Cortex of kidney (tissue), 1 donor: ENCODE measurements at places on chromosomes 2 and 18.

GRCh38 chr18:848062-848861 lies 36.2 kb upstream of the YES1 start:
- DNase-seq = no peak

DNA sequence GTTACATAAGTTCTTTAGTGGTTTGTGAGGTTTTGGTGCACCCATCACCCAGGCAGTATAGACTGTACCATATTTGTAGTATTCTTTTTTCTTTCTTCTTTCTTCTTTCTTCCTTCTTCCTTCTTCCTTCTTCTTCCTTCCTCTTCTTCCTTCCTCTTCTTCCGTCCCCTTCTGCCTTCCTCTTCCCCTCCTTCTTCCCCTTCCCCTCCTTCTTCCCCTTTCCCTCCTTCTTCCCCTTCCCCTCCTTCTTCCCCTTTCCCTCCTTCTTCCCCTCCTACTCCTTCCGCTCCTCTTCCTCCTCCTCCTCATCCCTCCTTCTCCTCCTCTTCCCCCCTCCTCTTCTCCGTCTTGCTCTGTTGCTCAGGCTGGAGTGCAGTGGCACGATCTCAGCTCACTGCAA lies 41.6 kb downstream of the CAB39 start:
- no peak for DNase-seq

DNA sequence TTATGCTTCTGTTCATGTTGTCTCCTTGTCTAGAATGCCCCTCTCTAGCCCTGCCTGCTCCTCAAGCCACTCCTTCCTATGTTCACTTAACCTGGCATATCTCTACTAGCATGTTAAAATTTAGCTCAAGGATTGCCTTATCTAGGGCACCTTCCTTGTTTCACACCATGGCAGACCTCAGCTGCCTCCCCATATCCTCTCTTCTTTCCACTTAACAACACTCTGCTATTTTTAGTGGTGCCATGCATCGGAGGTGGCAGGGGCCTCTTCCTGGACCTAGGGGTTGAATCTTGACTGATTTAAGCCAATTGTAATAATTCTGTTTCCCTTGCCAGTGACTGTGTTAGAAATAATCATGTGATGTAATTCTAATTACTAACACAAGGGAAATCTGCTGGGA lies 36.9 kb upstream of the FAM98A start:
- no peak for DNase-seq

DNA sequence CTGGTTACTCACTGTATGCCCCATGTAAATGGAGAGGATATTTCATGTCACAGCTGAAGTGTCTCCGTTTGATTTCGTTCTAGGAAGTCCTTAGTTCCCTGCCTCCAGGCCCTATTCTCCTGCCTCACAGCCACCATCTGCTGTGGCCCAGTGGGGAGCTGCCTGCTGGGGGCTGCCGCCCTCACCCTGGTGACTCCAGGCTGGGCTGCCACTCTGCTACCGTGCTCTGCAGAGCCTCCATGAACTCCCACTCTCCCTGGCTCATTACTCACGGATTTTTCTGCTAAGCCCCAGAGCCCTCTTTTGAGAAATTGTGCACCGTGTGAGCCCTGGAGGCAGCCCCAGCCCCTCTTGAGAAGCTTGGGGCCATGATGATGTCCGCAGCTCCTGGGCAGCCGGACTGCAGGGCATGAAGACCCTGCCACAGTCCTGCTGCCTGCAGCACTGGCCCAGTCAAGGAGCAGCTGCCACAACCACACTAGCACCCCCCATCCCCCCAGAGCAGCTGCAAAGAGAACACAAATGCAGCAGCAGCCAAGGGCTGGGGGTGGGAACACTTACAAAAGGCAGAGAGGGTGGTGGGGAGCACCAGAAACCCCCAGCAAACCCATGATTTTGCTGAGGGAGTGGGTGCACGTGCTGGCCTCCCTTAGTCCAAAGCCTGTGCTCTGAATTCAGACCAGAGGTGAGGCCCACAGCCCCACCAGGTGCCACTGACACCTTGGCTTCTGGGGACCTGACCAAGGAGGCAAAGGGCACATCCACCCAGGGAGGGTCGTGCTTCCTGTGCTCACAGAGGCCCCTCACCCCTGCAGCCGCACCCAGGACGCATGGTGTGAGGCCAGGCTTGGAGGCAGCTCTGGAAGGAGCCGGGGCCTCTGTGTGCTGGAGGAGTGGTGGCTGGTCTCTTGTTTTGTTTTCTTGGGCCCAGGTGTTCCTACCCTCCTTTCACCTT lies 270.2 kb upstream of the RAB6C start:
- DNase-seq = no peak

GRCh38 chr2:134621939-134622705 lies 96.7 kb downstream of the TMEM163 start:
- no peak for DNase-seq
